ENCODE measurements at places on chromosomes 13 and 19.

GRCh38 chr19:40141551-40141950 lies 49.7 kb upstream of the MAP3K10 start:
- no peak for DNase-seq

DNA sequence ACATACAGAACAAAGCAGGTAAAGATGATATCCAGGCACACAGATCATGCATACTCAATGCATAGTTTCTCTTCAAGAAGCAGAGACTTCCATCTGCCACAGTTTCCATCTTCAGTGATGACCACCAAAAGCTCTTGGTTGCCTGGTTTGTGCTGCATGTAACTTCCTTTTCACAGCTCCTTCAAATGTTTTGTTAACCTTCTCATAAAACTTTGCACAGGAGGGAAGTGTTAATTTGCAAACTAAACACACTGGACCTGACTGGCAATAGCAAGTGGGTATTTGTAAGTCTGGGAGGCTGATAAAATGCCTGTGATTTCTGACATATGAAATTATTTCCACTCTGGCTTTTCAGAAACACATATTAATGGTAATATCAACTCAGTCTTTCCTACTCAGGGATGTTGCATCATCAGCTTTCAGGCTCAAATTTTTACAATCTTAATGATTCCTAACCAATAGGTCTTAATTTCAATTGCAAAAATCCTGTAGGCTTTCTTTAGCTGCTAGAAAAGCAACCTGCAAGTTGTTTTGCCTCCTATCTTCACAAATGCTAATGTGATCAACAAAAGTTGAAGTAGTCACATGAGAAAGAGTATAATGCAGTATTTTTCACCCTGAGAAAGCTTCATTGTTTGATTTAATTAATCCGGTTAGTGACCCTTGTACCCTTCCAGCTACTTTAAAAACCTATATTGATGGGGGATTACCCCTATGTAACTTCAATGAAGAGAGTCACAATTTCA lies 575.6 kb downstream of the DIAPH3 start:
- no peak for DNase-seq

- DNase-seq, result no peak
Observed at GRCh38 chr19:40278361-40279035, 6.6 kb downstream of the AKT2 start.

DNA sequence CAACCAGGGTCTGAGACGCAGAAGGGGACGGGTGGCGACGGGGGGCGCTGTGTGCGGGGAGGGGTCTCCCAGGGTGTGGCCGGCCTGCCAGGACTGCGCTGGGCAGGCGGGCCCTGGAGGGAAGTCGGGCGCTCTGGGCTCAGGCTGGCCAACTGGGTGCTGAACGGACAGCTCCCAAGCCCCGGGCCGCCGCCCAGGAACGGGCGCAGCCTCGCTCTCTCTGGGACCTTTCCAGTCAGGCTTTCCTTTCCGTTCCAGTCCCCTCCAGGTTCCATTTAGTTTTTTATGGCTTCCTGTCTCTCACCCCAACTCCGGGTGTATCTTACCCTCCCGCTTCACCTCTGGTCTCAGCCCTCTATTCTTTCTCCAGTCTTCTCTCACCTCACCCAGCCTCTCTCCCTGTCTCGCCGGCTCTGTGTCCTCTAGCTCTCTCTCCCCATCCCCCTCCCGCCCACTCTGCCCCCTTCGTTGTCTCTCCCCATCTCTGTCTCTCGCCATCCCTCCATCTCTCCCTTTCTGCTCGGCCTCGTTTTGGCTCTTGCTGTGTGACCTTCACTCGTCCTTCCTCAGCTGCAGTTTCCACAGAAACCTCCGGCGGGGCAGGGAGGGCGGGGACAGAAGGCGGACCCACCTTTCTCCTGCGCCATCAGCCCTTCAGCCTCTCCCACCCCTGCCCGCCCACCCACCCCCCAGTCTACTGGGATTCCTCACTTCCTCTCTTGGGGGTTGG lies 3.3 kb upstream of the ATP1A3 start:
- DNase-seq, result peak; percentile 45

DNA sequence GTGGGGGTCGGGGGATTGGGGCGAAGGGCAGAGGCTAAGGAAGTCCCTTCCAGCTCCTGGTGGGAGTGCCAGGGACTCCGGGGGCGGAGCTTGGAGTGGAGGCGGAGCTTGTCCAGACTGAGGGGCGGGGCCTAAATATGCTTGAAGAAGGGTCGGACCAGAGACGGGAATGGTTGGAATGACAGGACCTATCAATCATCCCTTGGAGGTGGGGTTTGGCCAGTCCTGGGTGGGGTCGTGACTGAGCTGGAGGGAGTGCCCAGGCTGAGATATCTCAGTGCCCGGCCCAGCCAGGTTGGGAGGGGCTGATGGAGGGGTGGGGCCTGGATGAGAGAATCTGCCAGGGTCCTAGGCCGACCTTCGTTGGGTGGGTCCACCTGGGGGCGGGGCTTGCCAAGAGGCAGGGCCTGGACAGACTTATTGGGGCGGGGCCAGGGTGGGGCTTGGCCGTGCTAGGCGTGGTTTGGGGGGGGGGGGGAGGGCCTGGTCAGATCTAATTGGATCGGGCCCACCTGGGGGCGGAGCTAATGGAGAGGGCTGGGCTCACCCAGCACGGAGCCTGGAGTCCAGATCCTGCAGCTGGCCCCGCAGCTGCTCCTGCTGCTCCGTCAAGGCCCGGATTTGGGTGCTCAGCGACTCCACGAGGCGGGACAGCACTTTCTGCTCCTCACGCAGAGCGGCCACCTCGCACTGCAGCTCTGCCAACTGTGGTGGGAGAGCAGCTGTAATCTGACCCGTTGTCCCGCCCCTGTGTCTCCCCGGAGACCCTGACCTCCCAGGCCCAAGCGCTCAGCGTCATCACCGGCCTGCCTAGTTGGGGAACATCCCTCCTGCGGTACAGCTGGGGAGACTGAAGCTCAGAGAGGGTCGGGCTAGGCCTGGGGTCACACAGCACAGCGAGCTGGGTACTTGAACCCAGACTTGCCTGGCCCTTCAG lies 2.6 kb upstream of the WIZ start:
- DNase-seq, result no peak

Measured in memory B cell (primary cell).